Activated CD4-positive, alpha-beta T cell treated with anti-CD3 and anti-CD28 coated beads for 24 hours (primary cell): ENCODE measurements at places on chromosomes 7 and 10.

DNA sequence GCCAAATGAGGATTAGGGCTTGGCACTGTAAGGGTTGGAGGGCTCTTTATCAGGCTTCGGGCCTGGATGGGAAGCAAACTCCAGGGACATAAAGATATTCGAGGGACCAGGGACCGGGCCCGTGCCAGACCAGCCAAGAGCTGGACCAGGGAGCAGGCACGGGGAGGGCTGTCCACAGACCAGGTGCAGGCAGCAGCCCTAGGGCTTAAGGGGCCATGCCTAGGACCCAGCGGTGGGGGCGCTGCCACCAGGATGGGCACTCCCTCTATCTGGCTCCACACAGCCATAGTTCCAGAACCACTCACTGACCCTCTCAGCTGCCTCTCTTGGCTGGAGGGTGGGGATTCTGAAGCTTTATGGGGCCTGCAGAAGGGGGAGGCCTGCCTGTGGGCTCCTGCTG is 32.9 kb downstream of the FAM241B start:
- DNase-seq: no peak

- DNase-seq: no peak
These were observed 47.6 kb upstream of the CYP2C8 start for GRCh38 chr10:95116869-95117269.

- no peak for DNase-seq
These were observed 124.4 kb upstream of the NPS start for GRCh38 chr10:127424594-127425264.

DNA sequence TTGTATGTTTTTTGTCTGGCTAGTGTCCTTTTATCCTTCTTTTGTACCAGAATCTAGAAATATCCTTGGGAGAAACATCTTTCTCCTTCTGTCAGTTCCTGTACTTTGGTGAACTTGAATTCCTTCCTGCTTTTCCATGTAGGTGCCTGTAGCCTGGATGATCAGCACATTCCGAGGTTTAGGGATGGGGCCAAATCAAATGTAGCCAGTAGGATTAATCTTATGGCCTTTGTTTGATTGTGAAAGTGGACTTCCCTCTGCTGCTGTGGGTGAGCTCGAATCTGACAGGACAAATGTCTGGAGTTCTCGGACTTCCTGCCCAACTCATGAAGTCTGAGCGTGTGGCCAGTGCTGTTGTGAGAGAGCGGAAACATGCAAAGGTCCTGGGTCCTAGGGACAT is 33.2 kb upstream of the NAMPT start:
- DNase-seq: no peak

DNA sequence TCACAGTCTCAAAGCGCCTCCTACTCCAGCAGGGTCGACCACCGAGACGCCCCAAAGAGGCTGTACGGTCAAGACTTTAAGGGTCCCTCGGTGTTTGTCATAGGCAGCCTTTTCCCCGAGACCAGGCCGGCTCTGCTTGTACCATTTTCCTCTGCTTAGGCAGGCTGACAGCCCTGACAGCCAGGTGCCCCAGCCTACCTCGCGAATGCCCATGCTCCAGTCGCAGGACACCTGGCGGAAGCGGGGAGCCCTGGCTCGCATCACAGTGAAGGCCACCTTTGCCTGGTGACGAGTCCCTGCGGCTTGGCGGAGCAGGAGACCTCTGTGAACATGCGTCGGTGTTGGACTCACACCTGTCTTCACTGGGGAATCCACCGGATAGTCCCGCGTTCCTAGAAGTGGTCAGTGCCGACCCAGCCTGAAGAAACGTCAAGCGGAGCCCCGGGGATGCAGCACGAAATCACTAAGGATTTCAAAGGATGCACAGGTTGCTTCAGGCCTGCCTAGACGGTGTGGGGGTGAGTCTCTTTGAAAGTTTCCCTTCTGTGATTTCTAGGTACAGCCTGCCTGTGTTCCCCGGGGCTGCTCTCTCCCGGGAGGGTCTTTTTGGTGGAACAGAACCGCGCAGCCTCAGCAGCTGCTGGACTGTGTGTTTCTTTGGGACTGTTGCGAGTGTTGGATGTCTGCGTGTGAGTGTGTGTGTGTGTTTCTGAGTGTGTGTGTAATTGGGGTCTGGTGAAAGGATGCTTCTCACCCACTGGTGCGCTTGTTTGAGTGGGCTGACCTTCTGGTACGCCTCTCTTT is 30.5 kb upstream of the ZNF273 start:
- DNase-seq: no peak
